ENCODE measurements at places on chromosomes 6 and 20. TPM values are rescaled to one million over a fixed set of nuclear protein-coding genes. Genes with fewer than 3 reads are reported as not detected.

The PLCB4 gene
- total RNA-seq, result not detected

The SMPD2 gene
- 47.6 TPM for total RNA-seq

The TLDC2 gene
- total RNA-seq, result not detected

The ACTR5 gene
- total RNA-seq, result 8.8 TPM

The MOXD1 gene
- 39.3 TPM for total RNA-seq

The SPATS1 gene
- not detected for total RNA-seq
